ENCODE measurements at places on chromosomes 5 and 9.

GRCh38 chr5:146047396-146047795 lies 58.0 kb downstream of the PLAC8L1 start:
- DNase-seq, result no peak

- no peak for DNase-seq
Observed at GRCh38 chr9:114798780-114799427, 6.9 kb downstream of the TNFSF15 start.

DNA sequence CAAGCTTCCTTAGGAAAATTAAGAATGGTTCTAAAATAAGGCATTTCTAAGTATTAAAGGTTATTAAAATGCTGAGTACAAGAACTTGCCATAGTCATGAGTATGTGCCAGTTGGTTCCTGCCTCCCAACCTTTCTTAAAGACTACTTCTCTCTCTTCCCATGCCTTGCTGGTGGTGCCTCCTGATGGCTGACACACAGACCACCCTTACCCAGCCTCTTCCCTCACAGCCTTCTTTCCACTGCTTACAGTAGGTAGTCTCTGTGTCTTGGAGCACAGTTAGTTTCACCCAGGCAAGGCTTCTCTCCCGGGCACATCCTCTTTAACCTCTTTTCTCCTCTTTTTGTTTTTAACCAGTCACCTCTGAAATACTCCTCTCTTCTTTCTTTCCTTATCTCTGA lies 20.6 kb upstream of the GPR150 start:
- no peak for DNase-seq

- DNase-seq, result no peak
Observed at GRCh38 chr5:89330140-89330539, 447.2 kb upstream of the MEF2C start.

GRCh38 chr5:138967791-138968448 lies 92.8 kb upstream of the LRRTM2 start:
- DNase-seq, result no peak

- DNase-seq, result no peak
Observed at GRCh38 chr9:124794902-124795491, 18.1 kb downstream of the OLFML2A start.
